ENCODE measurements at places on chromosomes 3 and 15. TPM values are rescaled to one million over a fixed set of nuclear protein-coding genes. Genes with fewer than 3 reads are reported as not detected.

FBXL2 gene
- total RNA-seq: 1.6 TPM

CYP19A1 gene
- 1.6 TPM for total RNA-seq

ACVR2B gene
- 20.5 TPM for total RNA-seq

PCLAF gene
- 132 TPM for total RNA-seq

LRRIQ4 gene
- not detected for total RNA-seq

CD200 gene
- total RNA-seq: 0.47 TPM

NUP210 gene
- 128 TPM for total RNA-seq

AADAC gene
- 0.47 TPM for total RNA-seq

DNA sequence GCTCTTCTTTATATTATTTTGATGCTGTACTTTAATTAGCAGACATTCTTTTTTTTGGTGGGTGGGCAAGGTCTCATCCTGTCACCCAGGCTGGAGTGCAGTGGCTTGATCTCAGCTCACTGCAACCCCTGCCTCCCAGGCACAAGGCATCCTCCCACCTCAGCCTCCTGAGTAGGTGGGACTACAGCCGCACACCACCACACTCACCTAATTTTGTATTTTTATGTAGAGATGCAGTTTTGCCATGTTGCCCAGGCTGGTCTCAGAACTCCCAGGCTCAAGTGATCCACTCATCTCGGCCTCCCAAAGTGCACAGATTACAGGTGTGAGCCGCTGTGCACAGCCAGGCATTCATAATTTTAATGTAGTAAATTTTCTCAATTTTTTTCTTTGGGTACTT, 608.1 kb downstream of the ZNF385D start:
- no peak overlapping the region for H3K27ac ChIP-seq
- no peak for DNase-seq
- no peaks in the 10 kb centered on the region for H3K4me1 ChIP-seq
- no peaks in the 10 kb centered on the region for H3K27me3 ChIP-seq
- H3K36me3 ChIP-seq: no peaks in the 10 kb centered on the region
- H3K4me3 ChIP-seq: no peak overlapping the region

DNA sequence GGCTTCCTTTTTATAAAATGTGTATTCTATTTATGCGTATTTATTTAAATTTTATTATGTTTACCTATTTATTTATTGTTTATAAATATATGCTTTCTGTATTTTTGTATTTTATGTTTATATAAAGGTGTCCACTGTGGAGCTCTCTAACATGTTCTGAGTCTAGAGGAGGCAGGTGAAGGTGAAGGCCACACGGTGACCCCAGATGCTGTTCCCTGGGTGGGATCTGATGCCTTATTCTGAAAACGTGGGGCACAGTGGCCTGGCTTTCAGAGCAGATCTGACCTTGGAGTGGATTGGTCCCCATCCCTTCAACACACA, 104.7 kb upstream of the SLC7A14 start:
- H3K4me3 ChIP-seq: no peak overlapping the region
- H3K27ac ChIP-seq: no peak overlapping the region
- H3K4me1 ChIP-seq: peaks cover 19% of the 10 kb centered on the region
- no peaks in the 10 kb centered on the region for H3K36me3 ChIP-seq

GRCh38 chr15:63805993-63806980, 27.5 kb downstream of the HERC1 start:
- H3K36me3 ChIP-seq: peaks cover 12% of the 10 kb centered on the region
- peak; percentile 44 for DNase-seq
- H3K4me3 ChIP-seq: no peak overlapping the region

DNA sequence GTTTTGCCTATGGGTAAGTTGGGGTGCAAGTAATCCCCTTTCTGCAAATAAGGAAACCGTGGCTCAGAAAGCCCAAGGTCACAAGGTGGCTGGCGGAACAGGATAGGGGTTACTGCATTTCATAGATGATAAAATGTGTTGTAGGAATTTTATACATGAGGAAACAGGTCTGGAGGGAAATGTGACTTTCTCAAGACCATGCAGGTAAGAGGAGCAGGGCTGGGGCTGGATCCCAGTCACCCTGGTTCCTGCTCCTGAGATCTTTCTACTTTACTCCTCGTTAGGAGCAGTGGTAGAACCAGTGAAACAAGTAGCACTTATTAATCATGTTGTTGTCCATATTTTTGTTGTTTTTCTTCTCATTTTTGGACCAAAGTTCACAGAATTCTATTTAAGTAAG, 63.2 kb downstream of the SSUH2 start:
- no peak overlapping the region for H3K4me3 ChIP-seq
- DNase-seq: no peak
- H3K36me3 ChIP-seq: no peaks in the 10 kb centered on the region
- H3K4me1 ChIP-seq: no peaks in the 10 kb centered on the region
- no peak overlapping the region for H3K27ac ChIP-seq

DNA sequence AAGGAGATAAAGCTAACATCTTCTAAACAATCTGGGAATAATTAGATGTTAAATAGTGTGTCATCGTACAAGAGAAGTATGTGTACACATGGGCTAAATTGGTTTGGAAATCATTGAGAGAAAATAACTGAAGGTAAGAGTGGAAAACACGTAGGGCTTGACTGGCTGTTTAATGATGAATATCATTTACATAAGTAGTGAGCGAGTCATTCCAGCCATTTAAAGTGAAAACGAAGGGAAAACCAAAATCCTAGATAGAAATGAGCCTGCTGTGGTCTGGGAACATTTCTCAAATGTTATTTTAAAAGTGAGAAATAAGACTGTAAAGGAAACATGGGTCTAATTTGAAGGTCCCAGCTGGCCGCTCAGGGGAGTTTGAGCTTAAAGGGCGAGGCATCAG, 41.9 kb upstream of the KCNMB2 start:
- H3K27me3 ChIP-seq: no peaks in the 10 kb centered on the region
- no peak overlapping the region for H3K4me3 ChIP-seq
- H3K4me1 ChIP-seq: no peaks in the 10 kb centered on the region
- no peak overlapping the region for H3K27ac ChIP-seq

GRCh38 chr3:189869165-189869564, 238.0 kb downstream of the TP63 start:
- no peak overlapping the region for H3K27ac ChIP-seq
- no peaks in the 10 kb centered on the region for H3K36me3 ChIP-seq
- no peaks in the 10 kb centered on the region for H3K4me1 ChIP-seq
- no peaks in the 10 kb centered on the region for H3K27me3 ChIP-seq
- H3K4me3 ChIP-seq: no peak overlapping the region

- no peaks in the 10 kb centered on the region for H3K36me3 ChIP-seq
- H3K4me1 ChIP-seq: peaks cover 3% of the 10 kb centered on the region
- DNase-seq: no peak
Observed at GRCh38 chr3:33170531-33170930, 48.1 kb downstream of the SUSD5 start.

GRCh38 chr15:54681584-54681983, 515.2 kb downstream of the RSL24D1 start:
- no peak overlapping the region for H3K27ac ChIP-seq
- no peak overlapping the region for H3K4me3 ChIP-seq
- no peak for DNase-seq
- no peaks in the 10 kb centered on the region for H3K4me1 ChIP-seq
- H3K36me3 ChIP-seq: no peaks in the 10 kb centered on the region

DNA sequence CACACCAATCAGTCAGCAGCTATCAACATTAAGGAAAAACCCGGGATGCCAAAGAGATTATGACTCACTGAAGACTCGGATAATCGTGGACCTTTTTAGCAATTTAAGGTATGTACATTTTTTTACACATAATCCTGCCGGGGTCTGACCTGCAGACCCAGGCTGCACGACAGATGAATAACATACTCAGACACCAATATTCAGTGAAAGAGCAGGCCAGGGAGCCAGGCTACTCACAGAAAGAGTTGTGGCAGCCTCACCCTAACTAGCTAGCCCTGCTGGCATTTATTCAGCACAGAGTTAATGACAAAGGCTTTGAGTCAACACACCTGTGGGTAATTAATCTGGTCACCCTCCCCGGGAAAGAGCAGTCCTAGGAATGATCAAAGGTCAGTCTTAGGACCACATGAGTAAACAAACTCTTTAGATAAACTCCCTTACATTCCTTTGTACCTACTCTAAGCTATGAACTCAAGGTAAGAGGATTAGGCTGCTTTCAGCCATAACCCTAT, 727.5 kb downstream of the TBL1XR1 start:
- H3K4me3 ChIP-seq: no peak overlapping the region
- no peak for DNase-seq
- H3K27ac ChIP-seq: no peak overlapping the region
- no peaks in the 10 kb centered on the region for H3K27me3 ChIP-seq

DNA sequence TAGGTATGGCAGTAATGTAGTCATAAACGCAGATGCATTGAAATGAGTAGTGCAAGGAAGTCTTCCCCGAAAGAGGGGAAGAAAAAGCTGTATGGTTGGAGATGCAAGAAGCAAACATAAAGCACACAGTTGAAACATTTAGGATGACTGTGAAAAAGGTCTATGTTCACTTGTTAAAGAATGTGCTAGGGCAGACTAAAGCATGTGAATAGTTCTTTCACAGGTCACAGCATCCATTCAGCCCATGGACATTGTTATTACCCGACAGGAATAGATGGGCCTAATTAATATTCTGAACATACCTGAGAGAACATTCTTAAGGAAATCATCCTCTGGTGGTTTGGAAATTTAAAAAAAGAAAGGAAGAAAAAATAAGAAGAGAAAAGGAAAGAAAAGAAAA, 595.2 kb downstream of the ZIC1 start:
- DNase-seq: no peak
- no peaks in the 10 kb centered on the region for H3K36me3 ChIP-seq
- H3K27ac ChIP-seq: no peak overlapping the region

- no peaks in the 10 kb centered on the region for H3K27me3 ChIP-seq
- no peaks in the 10 kb centered on the region for H3K36me3 ChIP-seq
- H3K27ac ChIP-seq: no peak overlapping the region
- H3K4me3 ChIP-seq: no peak overlapping the region
Observed at GRCh38 chr15:96035091-96035490, 295.4 kb upstream of the NR2F2 start.

DNA sequence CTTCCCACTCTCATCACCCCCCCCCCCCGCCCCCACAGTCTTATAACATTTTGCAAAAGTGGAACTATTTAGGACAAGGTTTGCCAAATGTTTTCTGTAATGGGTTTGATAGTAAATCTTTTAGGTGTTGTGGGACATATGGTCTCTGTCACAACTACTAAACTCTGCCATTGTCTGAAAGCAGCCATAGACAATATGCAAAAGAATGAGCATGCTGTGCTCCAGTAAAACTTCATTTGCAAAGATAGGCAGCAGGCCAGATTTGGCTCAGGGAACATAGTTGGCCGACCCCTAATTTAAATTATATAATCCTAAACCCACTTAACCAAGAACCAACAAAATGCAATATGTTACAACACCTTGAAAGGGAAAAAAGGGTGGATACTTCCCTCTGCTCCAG, 46.4 kb downstream of the TIPARP start:
- no peak for DNase-seq
- H3K4me3 ChIP-seq: no peak overlapping the region
- no peaks in the 10 kb centered on the region for H3K27me3 ChIP-seq
- no peak overlapping the region for H3K27ac ChIP-seq

DNA sequence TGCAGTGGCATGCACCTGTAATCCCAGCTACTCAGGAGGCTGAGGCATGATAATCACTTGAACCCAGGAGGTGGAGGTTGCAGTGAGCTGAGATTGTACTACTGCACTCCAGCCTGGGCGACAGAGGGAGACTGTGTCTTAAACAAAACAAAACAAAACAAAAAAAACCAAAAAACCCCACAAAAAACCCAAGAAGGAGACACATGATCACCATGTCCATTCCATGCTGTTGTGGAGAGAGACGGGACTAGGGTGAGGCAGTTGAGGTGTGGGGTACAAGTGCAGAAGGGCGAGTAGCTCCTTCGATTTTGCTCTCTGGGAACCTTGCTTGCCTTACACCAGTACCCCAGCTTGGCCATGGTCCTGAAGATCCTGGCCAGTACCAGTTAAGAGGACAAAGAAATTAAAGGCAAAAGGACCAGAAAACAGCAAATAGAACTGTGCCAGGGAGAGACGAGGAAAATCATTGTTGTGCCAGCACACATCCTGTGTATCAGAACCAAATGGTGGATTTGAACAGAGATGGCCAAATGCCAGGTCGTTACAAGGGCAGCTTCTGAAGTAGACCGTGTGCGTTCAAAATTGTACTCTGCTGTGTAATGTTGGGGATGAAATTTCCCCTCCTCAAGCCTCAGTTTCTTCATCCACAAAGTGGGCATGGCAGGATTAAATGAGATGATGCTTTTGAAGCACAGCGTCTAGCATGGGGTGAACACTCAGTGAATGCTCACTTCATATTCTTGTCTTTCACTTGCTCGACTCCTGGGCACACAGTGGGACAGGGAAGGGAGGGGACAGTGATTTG, 42.9 kb upstream of the CTSH start:
- peaks cover 17% of the 10 kb centered on the region for H3K27me3 ChIP-seq
- H3K4me1 ChIP-seq: no peaks in the 10 kb centered on the region
- H3K4me3 ChIP-seq: no peak overlapping the region
- no peak for DNase-seq

- peaks cover 2% of the 10 kb centered on the region for H3K36me3 ChIP-seq
- DNase-seq: no peak
- no peak overlapping the region for H3K4me3 ChIP-seq
- no peaks in the 10 kb centered on the region for H3K27me3 ChIP-seq
- no peak overlapping the region for H3K27ac ChIP-seq
Observed at GRCh38 chr3:116034086-116034485, 410.8 kb downstream of the GAP43 start.

DNA sequence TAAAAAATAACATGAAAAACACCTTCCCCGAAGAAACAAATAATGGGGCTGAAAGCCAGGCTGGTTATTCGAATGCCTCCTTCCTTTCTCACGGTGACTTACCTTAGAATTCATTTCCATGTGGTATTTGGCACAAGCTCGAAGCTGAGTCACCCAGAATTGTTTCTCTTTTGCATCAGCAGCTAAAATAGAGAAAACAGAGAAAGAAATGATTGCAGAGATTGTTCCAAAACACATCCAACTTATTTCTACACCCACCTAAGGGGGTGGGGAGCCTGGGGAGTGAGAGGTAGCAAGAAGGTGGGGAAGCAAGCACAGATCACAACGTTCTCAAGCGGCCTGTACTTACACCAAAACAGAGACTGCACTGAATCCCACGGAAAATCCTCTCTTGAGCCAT, 104.7 kb downstream of the OSBPL10 start:
- no peak for DNase-seq
- no peaks in the 10 kb centered on the region for H3K36me3 ChIP-seq
- no peak overlapping the region for H3K4me3 ChIP-seq
- no peak overlapping the region for H3K27ac ChIP-seq
- H3K27me3 ChIP-seq: peaks cover 4% of the 10 kb centered on the region

GRCh38 chr3:5426094-5426883, 238.8 kb downstream of the EDEM1 start:
- H3K27ac ChIP-seq: no peak overlapping the region
- H3K4me3 ChIP-seq: no peak overlapping the region
- H3K27me3 ChIP-seq: no peaks in the 10 kb centered on the region

DNA sequence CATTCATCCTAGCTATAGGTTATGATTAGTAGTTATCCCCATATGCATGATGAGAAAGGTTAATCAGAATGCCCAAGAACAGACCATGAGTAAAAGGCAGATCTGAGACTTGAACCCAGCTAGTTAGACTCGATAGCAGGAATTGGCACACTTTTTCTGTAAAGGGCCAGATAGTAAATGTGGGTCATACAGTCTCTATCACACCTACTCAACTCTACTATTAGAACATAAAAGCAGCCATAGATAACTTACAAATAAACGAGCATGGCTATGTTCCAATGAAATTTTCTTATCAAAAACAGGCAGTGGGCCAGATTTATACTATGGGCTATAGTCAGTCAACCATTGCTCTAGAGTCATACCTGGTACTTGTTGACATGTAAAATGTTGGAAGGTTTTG, 24.6 kb downstream of the POLG start:
- no peak for DNase-seq
- H3K36me3 ChIP-seq: peaks cover 92% of the 10 kb centered on the region
- H3K27ac ChIP-seq: no peak overlapping the region
- H3K27me3 ChIP-seq: no peaks in the 10 kb centered on the region
